ENCODE measurements at places on chromosomes 6 and 20.

GRCh38 chr20:60869625-60870024 lies 382.4 kb upstream of the CDH4 start:
- no peak for DNase-seq

GRCh38 chr6:140847262-140847645 lies 1285.5 kb upstream of the GJE1 start:
- no peak for DNase-seq

- DNase-seq: no peak
Measured at GRCh38 chr6:150456466-150456865, 87.7 kb downstream of the IYD start.

GRCh38 chr20:64045346-64046011 lies 4.0 kb downstream of the SOX18 start:
- DNase-seq: no peak

- no peak for DNase-seq
Measured at GRCh38 chr6:151408858-151409257, 17.5 kb upstream of the ZBTB2 start.

DNA sequence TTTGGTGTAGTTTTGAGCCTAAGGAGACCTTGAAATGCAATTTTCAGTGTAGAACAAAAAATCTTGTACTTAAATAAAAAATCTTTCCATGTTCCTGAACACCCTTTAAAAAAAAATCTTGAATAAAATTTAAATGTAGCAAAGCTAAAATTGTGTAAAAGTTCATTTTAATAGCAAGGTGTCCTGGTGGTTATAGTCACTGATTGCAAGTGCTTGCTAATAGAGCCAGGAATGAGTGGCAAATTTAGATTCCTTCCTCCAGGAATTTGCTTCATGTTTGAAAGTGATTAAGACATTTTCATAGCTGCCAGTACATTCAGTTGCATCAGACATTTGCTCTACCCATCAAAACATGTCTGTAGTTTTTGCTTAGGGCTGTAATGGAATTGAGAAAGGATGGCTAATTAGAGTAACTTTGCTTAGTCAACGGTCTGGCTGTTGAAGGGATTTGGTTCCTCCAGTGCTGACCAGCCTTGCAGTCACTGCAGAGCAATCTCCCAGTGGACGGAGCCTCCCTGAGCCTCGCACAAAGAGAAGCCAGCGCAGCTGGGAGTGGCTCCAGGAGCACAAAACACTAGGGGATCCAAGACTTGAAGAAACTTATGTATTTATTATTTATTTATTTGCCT lies 36.5 kb downstream of the AKAP12 start:
- no peak for DNase-seq

GRCh38 chr20:20206788-20207187 lies 154.5 kb downstream of the CFAP61 start:
- DNase-seq: no peak

- DNase-seq: no peak
Measured at GRCh38 chr20:32019156-32019510, 8.9 kb downstream of the CCM2L start.

DNA sequence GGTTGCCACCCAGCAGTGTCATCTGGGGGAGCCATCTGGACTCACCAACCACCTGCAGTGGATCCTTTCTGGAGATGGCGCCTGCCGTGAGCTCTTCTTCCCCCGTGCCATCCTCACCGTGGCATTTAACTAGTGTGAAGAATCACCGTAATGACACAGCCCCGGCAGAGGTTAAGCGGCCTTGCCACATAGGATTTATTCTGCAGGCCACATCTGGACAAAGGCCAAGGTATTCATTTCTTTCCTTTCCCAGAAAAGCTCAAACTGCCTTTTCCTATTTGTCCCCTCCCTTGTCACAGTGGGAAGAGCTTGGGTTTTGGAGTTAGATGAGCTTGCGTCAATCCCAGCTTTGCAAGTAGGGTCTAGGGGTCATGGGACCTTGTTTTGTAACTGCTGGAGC lies 88.4 kb downstream of the PXDC1 start:
- no peak for DNase-seq

DNA sequence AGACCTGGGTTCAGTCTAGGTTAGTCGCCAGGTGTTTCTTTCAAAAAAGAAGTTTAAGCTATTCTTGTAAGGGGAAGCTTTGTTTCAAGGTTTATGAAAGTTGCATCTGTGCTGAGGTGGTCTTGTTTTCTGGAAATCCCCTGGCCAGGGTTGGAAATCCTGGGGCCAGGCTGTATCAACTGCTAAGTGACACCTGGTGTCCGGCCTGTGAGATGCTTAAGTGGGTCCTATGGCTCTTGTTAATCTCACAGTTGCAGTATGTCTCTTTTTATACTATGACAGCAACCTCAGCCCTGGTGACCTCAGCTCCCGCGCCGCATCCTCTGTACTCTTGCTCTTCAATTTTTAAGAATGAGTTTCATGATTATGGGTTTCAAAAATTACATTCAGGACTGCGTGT lies 72.0 kb downstream of the CHMP4B start:
- DNase-seq: peak; percentile 23

GRCh38 chr6:160767647-160768019 lies 65.6 kb downstream of the PLG start:
- DNase-seq: no peak

DNA sequence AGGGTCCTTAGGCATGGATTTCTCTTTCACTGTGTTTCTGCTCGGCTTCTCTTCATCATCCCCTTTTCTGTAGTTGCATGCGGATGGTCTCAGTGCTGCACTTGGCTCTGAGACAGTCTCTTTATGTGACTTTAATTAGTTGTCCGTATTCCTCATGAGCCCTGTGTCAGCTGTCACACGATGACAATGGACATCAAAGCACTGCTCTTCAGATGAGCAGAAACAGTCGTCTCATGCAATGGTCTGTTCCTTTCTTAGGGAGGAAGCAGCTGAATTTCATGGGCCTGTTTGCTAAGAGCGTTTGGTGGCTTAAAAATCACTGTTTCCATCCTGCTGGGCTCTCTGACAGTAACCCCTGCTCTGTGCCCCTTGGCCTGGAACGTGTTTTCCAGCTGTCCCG lies 64.9 kb downstream of the SYTL3 start:
- DNase-seq: no peak

GRCh38 chr20:16030253-16030652 lies 543.0 kb downstream of the KIF16B start:
- DNase-seq: no peak

GRCh38 chr20:62064770-62065673 lies 659 bp downstream of the TAF4 start:
- no peak for DNase-seq

DNA sequence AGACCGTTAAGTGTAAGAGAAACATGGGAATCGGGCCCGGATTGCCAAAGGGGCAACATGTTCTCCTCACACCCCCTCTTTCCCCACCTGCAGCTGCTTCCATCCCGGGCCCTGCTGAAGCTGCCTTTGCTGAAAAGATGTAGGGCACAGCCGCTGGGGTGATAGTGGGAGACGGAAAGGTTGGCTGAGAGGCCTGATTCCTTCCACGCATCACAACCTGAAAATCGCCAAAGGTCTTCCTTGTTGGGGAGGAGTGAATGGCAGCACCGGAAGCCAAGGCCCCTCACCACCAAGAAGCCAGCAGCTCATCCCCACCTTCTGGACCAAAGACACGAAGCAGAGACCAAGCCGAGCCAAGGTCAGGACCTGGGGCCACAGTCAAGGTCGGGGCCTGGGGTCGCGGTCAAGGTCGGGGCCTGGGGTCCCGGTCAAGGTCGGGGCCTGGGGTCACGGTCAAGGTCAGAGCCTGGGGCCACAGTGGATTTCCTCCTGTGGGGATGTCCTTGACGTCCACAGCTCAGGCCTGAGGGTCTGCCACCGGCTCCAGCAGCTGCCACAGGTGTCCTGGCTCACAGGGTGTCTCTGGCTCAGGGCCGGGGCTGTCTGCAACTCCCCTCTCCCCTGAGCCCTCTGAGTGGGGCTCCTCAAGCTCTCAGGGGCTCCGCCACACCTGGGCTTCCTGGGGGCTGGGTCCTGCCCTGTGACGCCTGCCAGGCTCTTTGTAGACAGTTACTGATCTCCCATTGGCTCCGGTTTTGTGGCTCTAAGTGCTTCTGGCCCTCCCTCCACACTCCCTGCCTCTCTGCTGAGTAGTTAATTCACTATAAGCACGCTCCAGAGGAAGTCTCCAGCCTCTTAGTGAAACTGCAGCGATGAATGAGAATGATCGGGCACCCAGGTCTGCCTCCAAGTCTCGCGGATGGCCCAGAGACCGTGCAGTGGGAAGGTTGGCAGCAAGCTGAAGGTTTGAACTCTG lies 5.5 kb upstream of the CHRNA4 start:
- peak; percentile 80 for DNase-seq

DNA sequence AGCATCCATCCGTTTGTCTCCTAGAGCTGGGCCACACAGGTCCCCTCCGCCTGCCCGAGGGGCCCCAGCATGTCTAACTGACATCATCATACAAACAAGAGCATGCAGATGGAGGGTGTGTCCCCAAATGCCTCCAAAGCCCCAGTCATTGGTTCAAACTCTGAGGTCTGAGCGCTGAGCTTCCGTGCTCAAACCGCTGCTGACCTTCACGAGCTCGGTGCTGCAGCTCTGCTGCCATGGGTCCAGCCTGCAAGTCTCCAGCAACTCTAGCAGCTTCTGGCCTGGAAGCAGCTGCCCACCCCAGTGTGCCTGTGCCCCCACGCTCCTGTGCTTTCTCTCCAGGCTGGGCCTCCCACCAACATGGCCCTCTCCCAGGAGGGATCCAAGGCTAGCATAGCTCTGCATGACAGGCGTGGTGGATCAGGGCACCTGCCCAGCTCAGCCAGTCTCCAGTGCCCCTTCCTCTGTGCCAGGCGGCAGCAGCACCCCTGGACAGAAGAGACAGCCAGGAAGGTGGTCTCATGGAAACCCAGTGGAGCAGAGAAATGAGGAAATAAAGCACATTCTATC lies 131.6 kb upstream of the PMEPA1 start:
- DNase-seq: no peak

DNA sequence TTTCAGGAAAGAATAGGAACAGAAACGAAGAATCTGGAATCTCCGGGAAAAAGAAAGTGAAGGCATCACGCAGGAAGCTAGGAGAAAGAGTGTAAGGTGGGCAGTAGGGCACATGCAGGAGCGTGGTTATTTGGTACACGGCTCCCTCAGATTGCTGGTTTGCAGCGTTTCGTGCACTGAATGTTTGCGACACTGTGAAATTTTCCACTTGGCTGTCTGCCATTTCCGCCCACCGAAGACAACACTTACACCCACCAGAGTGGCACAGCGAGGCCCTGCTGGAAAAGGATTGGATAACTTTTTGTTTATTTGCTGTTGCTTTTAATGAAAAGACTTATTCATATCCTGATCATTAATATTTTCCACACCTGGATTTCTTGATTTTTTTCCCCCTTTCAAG lies 248.3 kb downstream of the GMPR start:
- DNase-seq: no peak

DNA sequence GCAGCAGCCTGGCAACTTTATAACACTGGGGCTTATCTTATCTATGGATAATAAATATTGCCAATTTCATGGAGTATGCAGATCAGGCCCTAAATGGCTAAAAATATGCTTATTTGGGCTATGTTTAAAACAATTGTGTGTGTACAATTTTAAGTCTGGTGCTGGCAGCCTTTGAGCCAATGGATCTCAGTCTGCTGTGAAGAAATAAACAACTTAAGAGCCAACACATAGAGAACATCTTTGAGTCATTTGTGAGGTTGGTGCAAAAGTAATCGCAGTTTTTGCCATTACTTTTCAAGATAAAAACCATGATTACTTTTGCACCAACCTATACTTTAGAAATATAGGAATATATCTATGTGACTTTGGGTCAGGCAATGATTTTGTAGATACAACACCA lies 129.1 kb upstream of the CARMIL1 start:
- no peak for DNase-seq

GRCh38 chr6:152099446-152100182 lies 292.1 kb downstream of the ESR1 start:
- no peak for DNase-seq

DNA sequence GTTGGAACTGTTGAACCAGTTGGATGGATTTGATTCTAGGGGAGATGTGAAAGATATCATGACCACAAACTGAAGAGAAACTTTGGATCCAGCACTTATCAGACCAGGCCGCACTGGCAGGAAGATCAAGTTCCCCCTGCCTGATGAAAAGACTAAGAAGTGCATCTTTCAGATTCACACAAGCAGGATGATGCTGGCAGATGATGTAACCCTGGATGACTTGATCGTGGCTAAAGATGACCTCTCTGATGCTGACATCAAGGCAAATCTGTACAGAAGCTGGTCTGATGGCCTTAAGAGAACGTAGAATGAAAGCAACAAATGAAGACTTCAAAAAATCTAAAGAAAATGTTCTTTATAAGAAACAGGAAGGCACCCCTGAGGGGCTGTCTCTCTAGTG lies 72.8 kb upstream of the CDYL start:
- DNase-seq: no peak

DNA sequence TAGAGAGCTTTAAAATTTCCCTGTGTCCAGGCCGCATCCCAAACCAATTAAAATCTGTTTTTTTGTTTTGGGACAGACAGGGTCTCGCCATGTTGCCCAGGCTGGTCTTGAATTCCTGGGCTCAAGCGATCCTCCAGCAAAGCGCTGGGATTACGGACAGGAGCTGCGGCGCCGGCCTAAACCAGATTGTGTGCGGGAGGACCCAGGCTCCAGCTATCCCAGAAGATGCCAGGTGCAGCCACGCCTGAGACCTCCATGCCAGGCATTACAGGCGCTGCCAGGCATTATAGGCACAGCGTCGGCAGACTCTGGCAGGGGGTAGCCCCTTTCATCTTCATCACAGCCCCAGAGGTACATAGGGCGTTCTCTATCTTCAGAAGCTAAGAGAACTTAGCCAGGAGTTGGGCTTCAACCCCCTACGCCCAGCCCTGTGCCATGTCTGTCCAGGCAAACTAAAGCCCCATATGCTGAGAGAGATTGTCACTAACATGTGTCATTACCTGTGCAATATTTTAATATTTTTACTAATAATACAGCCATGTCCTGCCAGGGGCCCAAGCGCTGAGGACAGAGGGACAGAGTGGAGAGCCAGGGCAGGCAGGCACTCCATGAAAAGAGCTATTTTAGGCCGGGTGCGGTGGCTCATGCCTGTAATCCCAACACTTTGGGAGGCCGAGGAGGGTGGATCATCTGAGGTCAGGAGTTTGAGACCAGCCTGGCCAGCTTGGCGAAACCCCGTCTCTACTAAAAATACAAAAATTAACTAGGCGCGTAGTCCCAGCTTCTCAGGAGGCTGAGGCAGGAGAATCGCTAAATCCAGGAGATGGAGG lies 9.8 kb upstream of the GRM4 start:
- DNase-seq: no peak

DNA sequence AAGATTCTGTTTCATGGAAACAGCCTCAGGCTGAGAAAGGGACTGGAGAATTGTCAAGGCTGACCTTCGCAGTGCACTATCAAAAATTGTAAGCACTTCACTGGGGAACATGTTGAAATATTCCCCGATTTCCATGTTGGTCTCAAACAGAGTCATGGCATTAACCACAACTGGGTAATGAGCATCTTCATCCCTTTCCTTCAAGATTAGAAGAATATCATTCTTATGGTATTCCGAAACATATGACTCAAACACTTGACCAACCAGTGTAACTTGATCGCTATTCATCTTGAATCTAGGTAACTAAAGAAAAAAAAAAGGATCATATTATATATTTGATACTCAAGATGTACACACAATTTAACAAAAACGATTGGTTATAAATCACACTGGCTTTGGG lies 3.5 kb downstream of the MCM9 start:
- no peak for DNase-seq

GRCh38 chr6:110935171-110935570 lies 23.3 kb upstream of the GTF3C6 start:
- no peak for DNase-seq
